Neural crest cell (in vitro differentiated cells): ENCODE measurements at places on chromosomes 3 and 15. TPM values are rescaled to one million over a fixed set of nuclear protein-coding genes. Genes with fewer than 3 reads are reported as not detected.

The SATB1 gene
- total RNA-seq: 22.1 and 22.3 TPM in 2 replicates

The VPS8 gene
- 52.9 and 55.7 TPM in 2 replicates for total RNA-seq

The IGF2BP2 gene
- 141 and 144 TPM in 2 replicates for total RNA-seq

The CEMIP gene
- total RNA-seq: 0.30 and 0.33 TPM in 2 replicates

DNA sequence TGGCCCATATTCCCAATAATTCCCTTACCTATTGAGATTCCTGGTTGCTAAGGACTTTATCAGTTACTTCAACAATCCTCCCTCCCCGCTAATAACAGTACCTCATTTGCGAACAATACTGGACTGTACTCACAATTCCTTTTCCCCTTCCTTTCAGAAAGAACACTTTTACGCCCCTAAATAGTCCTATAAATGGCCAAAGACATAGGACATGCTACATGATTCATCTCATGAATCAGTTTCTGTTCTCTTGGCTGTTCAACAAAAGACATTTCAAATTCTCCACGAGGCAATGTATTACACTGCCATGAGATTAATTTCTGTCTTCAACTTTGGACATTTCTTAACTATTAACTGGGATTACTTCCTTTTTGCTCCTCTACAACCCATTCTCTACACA lies 264.4 kb downstream of the TIGIT start:
- DNase-seq: no peak

DNA sequence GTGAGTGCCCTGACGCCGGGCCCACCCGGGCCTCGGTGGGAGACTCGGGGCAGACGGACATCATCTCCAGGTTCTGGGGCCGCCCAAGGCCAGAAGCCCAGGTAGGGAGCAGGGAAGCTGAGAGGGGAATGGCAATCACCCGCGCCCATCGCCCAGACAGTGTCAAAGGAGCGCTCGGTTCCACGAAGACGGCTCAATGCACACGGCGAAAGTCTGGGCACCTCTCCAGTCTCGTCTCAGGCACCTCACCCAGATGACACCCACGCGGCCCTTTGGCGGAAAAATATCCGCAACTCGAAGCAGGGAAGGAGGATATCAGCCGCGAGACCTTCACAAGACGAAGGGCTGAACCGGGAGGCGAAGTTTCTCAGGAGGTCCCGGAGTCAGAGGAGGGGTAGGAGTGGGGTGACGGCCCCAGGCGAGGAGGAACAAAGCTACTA lies 916 bp downstream of the IL17RD start:
- peak; percentile 33 for DNase-seq

GRCh38 chr3:156587760-156588069 lies 32.8 kb upstream of the SSR3 start:
- no peak for DNase-seq

DNA sequence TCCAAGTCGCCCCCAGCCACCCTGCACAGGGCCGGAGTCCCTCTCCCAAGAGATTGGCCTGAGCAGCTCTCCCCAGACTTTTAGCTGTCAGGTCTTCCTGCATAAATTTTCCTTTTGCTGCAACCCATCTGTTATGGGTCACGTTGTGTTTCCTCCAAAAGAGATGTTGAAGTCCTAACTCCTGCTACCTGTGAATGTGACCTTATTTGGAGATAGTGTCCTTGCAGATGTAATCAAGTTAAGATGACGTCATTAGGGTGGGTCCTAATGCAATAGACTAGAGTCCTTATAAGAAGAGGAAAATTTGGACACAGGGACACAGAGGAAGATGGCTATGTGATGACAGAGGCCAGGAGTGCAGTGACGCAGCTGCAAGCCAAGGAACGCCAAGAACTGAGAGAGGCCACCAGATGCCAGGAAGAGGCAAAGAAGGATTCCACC lies 13.2 kb upstream of the SLC6A6 start:
- no peak for DNase-seq

GRCh38 chr3:128326051-128326823 lies 140.5 kb downstream of the DNAJB8 start:
- DNase-seq: no peak

- peak; percentile 48 for DNase-seq
Measured at GRCh38 chr15:41558400-41559238, at the start of gene TYRO3. Gene TYRO3 (plus strand): TSS chr15:41559212. CDS start chr15:41559258, 46 bp downstream.

GRCh38 chr3:124602980-124603627 lies 127.1 kb upstream of the UMPS start:
- no peak for DNase-seq
